Smooth muscle cell of the brain vasculature (primary cell): ENCODE measurements at places on chromosomes 5 and 9.
A peak's percentile ranks its signal among the peaks of the same experiment; 100 is the strongest.

DNA sequence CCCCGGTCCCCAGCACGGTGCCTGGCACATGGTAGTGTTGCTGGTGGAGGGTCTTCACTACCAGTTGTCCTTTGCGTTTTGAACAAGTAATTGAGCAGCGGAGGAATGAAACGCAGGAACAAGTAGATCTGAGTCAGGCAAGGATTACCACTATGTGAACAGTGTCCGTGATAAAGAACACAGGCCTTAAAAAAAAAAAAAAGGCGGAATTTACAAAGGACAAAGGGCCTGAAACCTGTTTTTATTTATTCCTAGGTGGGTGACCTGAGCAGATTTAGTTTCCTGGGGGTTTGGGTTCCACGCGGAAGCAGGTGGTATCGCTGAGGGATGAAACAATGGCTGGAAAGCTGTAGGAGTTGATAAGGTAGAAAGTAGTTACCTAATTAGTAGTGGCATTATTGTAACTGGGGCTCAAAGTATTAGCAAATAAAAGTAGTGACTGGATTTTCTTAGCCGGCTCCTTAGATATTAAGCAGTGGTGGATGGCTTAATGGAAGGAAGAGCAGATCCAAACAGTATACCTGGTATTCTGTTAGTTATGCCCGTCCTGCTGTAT lies 1.1 kb downstream of the RUSC2 start:
- no peak for DNase-seq

DNA sequence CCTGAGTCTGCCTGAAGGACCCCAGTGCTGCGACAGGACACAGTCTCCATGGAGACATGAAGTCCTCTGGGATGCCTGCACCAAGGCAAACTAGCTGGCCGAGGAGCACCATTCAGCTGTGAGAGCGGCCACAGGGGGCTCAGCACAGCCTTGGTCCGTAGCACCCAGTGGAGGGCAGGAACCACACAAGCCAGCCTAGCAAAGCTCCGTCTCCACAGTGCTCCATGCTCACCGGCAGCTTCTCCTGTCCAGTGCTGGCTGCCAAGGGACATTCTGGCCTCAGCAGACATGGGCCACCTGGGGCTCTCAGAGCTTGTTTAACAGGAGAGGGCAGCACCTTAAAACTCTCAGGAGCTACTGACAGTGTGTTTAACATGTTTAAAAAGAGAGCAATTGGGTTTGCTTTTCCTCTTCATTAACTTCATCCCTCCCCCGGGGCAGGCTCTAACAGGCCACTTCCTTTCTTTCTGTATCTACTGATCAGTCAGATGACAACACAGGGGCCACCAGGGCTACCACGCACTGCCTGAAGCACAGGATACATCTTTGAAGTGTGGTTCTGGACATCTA lies 57.0 kb downstream of the SECISBP2 start:
- DNase-seq = no peak

- no peak for DNase-seq
These were observed 110.7 kb downstream of the PLK2 start for GRCh38 chr5:58348996-58349728.

- no peak for DNase-seq
These were observed 1069.1 kb upstream of the DMAC1 start for GRCh38 chr9:8868632-8869031.

DNA sequence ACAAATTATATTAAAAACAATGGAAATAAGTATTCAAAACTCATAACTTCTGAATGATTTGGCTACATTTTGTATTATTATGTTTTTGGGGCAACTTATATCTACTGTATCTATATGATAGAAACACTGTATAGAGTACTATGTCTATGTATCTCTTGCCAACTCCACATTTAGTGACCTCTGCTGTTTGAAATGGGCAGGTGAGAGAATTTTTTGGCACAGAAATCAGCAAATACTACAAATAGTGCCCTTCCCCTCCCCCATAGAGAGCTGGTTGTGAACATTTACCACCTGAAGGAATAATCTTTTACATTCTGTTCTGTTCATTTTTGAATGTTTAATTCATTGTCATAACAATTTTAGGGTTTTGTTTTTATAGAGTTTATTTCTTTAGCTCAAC lies 545.3 kb downstream of the PDE4D start:
- no peak for DNase-seq

GRCh38 chr5:81638471-81638870 lies 112.4 kb downstream of the SSBP2 start:
- DNase-seq = no peak

DNA sequence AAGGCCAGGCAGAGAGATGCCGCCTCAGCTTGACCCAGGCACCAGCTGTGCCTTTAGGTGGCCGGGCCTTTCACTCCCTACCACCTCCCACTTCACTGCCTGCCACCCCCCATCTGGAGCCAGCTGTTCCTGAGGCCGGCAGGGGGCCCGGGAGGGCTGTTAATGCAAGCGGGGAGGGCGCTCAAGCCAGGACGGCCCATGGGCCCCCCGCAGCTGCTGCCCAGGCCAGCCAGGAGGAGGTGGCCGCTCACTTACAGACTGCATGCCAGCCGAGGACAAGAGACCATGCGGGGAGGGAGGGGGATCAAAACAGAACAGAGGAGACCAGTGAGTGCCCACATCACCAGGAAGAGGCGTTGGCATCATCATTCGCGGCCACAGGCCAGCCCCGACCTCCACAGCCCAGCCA lies 4.5 kb downstream of the ABCA2 start:
- DNase-seq = no peak

DNA sequence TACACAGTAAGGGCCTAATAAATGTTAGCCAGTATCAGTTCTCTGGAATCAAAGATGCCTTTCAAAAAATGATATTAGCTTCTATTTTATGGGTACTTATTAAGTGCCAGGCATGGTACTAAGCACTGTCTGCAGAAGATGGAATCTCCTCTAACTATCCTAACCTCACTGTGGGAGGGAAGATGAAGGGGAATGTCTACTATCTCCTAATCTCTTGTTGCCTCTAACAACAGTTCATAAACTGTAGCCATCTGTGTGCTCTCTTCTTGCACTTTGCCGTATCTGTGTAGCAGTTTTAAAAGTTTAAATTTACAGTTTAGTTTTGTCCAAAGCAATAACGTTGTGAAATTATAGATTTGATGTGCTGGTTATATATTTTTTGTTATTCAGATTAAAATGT lies 99.6 kb upstream of the CCDC112 start:
- DNase-seq = no peak

DNA sequence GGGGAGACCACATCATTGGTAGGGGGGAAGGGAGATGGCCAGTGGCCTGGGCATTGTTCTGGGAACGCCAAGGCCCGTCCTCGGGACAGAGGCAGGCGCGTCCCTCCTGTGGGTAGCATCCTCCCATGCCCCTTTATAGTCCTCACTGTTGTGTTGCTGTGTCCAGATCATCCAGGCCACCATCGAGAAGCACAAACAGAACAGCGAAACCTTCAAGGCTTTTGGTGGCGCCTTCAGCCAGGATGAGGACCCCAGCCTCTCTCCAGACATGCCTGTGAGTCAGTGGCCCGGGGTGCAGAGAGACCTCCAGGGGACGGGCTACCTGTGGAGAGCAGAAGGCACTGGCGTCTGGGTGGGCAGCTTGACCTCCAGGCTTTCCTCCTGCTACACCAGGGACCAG lies 38.4 kb upstream of the SUSD3 start:
- no peak for DNase-seq

DNA sequence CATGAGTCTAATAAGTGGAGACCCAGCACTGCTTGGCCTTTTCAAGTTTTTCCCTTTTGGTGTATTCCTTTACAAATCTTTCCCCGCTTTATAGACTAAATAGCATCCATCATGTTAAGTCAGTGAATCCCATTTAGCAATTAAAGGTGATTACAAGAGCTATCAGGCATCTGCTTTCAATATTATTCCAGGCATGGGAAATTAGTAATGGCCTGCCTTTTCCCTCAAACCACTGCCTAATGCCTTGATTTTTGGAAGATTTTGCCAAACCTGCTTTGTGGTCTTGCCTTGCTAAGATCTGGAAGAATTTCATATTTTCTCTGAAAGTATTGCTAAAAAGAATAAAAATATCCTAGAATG lies 102.8 kb upstream of the GNA14 start:
- no peak for DNase-seq

GRCh38 chr9:32706725-32707100 lies 71.2 kb upstream of the TAF1L start:
- no peak for DNase-seq

- DNase-seq = no peak
These were observed 1.4 kb downstream of the MARCHF3 start for GRCh38 chr5:127028822-127029457.

- no peak for DNase-seq
These were observed 121.7 kb downstream of the FOCAD start for GRCh38 chr9:20805766-20806165.

GRCh38 chr9:137697832-137698231 lies 79.0 kb downstream of the EHMT1 start:
- no peak for DNase-seq

- DNase-seq = peak; percentile 43
These were observed 2.5 kb downstream of the FIBCD1 start for GRCh38 chr9:130936285-130937117.

GRCh38 chr5:57804505-57804904 lies 321.9 kb upstream of the ACTBL2 start:
- no peak for DNase-seq

GRCh38 chr9:104968025-104968982 lies 40.3 kb upstream of the ABCA1 start:
- peak; percentile 66 for DNase-seq
